ENCODE measurements at places on chromosomes 12 and 14.

GRCh38 chr12:11743423-11744409 is 94.2 kb downstream of the ETV6 start:
- no peak for DNase-seq

DNA sequence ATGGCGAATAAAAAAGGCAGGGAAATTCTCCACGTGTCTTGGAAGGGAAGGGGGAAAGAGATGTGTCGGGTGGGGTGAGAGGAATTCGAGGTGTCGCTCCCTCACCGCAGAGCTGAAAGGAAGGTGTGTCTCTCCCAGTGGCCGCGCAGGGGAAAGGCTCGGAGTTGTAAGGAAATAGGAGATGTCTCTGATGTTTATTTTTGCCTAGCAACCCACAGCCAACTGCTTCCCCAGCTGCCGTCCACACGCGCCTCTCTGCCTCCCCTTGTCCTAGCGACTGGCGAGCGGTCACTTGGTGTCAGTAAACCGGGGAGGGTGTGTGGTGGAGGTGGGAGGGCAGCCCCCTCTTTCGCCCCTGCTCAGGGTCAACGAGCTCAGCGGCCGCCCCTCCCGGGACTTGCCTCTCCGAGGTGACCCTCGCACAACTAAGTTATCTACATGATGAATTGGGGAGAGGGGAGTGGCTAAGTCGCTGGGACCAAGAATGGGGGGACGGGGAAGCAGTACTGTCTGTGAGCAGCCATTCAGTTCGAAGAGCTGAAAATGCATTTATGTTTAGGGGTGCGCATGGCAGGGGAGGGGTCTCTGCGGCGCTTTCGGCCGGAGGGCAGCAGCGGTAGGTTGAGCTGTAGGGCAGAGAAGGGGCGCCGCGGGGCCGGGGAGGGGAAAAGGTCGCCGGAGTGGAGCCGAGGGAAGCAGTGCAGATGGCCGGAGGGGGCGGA is 585 bp upstream of the DYRK2 start:
- DNase-seq: peak; percentile 84

DNA sequence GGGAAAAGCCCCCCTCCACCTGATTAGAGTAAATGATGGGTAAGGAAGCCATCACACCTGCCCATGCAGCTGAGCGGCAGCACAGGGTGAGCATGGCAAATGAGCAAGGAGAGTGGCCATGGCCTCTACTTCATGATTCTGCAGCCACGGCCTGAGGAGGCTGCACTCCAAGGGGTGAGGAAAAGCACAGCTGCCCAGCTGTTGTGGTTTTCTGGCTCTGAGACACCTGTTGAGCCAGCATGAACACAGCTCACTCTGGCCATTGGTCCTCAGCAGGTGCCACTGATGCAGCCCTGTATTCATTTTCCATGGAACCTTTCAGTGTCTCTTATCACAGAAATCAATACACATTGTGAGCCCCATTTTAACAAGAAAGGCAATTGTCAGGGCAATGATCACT is 707.2 kb downstream of the AACS start:
- no peak for DNase-seq

DNA sequence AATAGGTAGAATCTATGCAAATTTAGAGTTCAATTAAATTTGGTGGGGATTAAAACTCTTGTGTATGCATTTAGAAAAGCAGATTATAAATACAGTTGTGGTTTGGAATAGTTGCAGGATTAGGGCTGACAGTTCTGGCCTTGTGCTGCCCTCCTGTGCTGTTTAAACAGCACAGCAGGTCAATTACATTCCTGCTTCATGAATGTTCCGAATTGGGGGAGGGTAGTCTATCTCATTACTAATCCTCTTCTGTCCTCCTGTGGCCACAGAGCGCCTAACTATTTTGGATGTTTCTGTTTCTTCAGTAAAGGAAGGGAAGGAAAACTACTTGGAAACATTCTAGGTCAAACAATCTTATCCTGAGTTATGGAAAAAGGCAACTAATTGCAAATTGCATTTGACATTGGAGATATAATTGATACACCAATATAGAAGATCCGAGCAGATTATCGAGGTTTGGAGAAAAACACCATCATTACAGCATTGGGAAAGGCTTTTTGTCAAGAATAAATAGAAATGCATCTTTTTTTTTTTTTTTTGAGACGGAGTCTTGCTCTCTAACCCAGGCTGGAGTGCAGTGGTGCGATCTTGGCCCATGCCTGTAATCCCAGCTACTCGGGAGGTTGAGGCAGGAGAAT is 8.7 kb upstream of the GPR19 start:
- DNase-seq: peak; percentile 96
